Pons (tissue), 1 donor: ENCODE measurements at places on chromosomes 2 and 18.

DNA sequence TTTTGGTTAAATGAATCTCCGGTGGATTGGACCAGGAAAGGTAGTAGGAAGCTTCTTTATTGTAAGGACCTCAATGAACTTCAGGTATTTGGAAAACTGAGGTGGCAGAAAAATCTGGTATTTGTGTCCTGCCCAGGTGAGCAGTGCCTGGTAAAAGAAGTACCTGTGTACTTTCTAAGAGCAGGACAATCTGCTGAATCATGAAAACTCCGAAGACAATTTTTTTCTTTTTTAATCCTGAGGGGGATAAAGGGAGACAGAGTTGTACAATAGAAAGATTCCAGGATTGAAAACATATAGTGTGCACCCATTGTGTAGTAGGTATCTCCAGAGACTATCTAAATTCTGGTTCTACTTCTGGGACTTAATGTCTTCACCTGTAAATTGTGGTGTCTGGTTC lies 191.8 kb upstream of the SPOPL start:
- DNase-seq: no peak

- DNase-seq: no peak
These were observed 65.3 kb downstream of the MEMO1 start for GRCh38 chr2:31945572-31945935.

- DNase-seq: peak; percentile 42
These were observed 75.0 kb upstream of the PKDCC start for GRCh38 chr2:41972819-41973218.

DNA sequence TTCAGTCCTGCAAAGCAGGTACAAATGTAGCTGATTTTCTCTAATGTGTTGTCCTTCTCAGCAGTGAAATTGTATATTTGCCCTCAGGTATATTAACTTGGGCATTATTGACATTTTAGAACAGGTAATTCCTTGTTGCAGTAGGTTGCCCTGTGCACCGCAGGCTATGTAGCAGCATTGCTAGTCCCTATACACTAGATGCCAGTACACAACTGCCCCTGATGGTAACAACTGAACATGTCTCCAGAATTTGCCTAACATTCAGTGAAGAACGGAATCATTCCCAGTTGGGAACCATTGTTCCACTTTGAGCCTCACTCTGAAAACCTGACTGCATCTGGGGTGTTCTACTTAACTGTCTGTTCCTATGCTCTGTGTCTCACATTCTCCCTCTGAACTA lies 23.1 kb upstream of the TFPI start:
- no peak for DNase-seq

- no peak for DNase-seq
These were observed at the start of gene SMIM21 for GRCh38 chr18:75427603-75428002. Gene SMIM21 (minus strand): TSS chr18:75427703. CDS start chr18:75427563, 140 bp downstream.

- no peak for DNase-seq
These were observed 40.8 kb upstream of the CYP1B1 start for GRCh38 chr2:38116762-38117161.

DNA sequence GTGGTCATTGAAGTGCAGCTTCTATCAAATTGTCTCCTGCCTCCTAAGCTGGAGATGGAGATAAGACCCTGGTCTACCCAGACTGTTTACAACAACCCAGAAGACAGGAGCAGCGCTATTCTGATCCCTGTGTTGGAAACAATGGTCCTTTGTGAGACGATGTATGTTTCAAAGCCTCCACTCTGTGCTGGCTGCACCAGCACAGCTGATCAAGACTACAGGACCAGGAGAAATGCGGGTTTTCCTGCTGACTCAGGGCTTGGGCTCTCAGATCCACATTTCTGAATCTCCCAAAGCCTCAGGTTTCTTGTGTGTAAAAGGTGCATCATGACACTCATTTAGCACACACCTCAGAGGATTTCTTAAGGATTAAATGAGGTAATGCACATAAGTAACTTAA lies 92.0 kb downstream of the POU3F3 start:
- peak; percentile 97 for DNase-seq

GRCh38 chr2:144703852-144704708 lies 184.2 kb upstream of the ZEB2 start:
- peak; percentile 37 for DNase-seq

- no peak for DNase-seq
These were observed 141.8 kb downstream of the MYO1B start for GRCh38 chr2:191386938-191387536.

GRCh38 chr18:13424363-13424762 lies 205.8 kb downstream of the LDLRAD4 start:
- no peak for DNase-seq

GRCh38 chr2:150859162-150859561 lies 371.7 kb upstream of the RND3 start:
- DNase-seq: no peak
